Activated gamma-delta T cell (primary cell): ENCODE measurements at places on chromosomes 13 and 19.

DNA sequence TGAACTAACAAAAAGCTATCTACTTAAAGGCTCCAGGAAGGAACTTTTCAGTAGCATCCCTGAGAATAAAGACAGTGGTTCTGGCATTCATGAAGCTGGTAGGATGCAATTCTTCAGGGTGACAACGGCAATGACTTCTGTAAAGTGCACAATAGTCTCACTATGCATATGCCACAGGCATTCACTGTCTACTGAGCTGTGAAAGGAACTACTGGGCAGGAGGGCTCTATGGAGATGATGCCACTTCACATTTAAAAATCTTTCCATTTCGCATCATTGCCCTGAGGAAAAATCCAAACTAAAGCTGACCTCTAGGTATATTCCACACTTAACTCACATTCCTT, 2020.6 kb upstream of the PCDH20 start:
- no peak for DNase-seq

DNA sequence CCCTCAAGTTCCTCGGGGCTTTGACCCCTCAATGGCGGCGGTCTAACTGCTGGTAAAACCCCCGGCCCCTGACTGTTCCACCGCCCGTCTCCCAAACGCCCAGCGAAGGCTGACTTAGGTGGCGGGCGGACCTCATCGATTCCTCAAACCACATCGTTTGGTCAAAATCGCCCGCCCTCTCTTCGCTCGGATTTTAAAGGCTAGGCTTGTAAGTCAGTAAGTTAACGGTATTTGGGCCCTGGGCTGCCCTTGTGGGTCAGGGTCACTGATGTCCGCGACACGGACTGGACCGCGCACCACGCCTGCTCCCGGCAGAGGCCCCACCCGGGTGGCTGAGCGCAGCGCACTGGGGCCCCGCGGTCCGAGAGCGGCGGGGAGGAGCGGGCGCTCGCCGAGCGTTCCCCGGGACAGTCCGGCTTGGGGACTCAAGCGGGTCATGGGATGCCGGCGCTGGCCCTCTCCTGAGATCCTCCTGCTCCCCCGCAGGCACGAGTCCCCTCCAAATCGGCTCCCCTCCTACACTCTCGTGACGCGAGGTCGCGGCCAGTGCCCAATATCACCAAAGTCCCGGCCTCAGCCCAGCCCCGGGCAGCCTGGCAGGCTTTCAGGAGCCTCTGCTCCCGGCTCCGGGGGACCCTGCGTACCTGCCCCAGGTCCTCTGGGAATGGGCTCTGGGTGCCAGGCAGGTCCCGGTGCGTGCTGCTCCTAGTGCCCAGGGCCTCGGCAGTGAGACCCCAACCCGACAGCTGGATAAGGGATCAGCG, 1.0 kb downstream of the FLT1 start:
- DNase-seq: no peak

GRCh38 chr13:47220453-47221140, 323.7 kb upstream of the HTR2A start:
- no peak for DNase-seq

- no peak for DNase-seq
These were observed 52.7 kb downstream of the ATP11A start for GRCh38 chr13:112742583-112742982.

DNA sequence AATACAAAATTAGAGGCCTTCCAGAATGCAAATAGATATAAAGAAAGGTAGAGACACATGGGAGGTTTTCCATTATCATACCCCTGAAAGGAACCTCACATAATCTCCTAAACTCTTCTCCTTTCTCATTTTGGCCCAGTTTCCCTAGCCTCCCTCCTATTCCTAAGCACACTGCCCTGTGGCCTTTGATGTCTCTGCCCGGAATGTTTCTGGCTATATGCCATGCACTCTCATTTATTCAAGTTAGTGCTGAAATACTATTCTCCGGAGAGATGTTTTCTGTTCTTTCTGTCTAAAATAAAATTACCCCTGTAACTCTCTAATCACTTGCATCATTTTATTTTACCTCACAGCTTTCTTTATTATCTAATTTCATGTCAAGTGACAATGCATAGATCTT, 1287.7 kb downstream of the SLITRK5 start:
- DNase-seq: no peak

GRCh38 chr13:97141564-97142005, 80.5 kb upstream of the MBNL2 start:
- no peak for DNase-seq

DNA sequence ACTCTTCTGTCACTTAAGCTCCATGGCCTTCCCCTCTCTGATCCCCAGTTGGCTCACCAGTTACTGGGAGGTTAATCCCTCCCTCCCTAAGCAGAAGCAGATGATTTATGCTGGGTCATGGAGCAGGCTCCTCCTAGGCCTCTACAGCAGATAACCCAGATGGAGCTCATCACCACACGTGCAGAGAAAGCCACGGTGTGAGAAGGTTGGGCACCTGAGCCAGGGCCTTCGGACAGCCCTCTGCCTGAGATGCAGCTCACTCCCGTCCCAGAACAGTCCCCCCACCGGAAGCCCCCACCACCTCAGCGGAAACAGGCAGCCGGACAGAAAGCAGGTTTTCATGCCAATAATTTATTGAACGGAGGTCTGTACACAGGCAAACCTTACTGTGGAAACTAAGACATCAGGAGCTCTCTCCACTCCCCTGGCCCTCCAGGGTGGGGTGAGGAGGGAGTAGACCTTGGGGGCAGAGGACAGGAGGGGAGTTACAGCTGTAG, 9.8 kb downstream of the ZNF526 start:
- DNase-seq: no peak

GRCh38 chr19:35120492-35120891, 4.9 kb downstream of the FXYD3 start:
- no peak for DNase-seq

GRCh38 chr13:100517135-100517534, 71.5 kb downstream of the GGACT start:
- no peak for DNase-seq

DNA sequence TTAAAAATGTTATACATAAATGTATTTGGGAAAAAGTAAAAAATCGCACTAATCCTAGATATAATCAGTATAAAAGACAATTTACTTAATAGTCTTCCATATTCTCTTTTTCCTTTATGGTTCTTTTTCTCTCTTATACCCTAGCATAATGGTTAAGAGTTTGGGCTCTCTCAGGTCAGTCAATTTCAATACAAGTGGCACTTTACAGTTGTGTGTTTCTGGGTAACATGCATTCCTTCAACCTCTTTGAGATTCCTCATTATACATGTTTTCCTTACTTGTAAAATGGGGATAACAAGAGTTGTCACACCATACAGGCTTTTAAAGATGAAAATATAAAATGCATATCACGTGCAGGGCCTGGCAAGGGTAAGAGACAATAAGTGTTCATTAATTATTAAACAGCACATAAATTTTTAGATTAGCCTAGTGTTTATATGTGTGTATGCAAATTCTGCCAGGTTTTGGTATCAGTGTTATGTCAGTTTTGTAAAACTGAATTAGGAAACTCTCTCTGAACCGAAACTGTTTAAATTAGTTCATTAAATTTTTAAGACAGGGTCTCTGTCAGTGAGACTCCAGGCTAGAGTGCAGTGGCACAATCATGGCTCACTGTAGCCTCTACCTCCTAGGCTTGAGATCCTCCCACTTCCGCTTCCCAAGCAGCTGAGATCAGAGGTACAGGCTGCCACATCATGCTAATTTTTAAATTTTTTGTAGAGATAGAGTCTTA, 49.8 kb downstream of the ELF1 start:
- no peak for DNase-seq

DNA sequence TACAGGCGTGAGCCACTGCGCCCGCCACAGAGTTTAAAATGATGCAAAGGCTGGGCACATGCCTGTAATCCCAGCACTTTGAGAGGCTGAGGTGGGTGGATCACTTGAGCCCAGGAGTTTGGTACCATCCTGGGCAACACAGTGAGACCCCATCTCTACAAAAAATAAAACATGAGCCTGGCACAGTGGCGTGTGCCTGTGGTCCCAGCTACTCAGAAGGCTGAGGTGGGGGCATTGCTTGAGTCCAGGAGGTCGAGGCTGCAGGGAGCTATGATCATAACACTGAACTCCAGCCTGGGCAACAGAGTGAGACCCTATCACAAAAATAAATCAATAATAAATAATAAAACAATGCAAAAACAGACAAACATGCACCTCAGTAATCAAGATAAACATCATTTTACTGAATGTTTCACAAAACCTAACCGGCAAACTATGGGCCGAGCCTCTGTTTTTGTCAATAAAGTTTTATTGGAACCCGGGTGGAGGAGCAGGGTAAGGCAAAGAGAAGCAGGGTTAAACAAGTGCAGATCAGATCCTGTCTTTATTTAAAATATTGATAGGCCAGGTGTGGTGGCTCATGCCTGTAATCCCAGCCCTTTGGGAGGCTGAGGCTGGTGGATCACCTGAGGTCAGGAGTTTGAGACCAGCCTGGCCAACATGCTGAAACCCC, 2.0 kb upstream of the PEAK3 start:
- DNase-seq: no peak
